ENCODE measurements at places on chromosomes 3 and 15.

- no peak for DNase-seq
Measured at GRCh38 chr15:50146632-50147031, 27.6 kb upstream of the ATP8B4 start.

DNA sequence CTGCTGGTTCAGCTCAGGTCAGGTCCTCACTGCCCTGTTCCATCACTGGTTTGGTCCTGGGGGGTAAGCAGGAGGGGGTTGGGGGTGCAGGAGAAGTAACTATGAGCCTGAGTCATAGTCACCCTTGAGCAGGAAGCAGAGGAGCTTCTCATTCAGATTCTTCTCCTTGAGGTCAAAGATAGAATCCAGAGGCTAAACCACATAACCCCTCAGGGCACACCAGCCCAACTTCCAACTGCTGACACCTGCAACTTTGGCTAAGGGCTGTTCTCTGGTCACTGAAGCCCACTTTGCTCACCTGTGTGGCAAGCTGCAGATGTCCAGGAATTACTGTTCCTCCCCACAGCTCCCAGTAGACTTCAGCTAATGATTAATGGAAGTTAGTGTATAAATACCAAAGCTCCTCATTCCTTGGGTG is 48.8 kb upstream of the LRRFIP2 start:
- no peak for DNase-seq

GRCh38 chr3:128287216-128287615 is 133.9 kb downstream of the EEFSEC start:
- no peak for DNase-seq

DNA sequence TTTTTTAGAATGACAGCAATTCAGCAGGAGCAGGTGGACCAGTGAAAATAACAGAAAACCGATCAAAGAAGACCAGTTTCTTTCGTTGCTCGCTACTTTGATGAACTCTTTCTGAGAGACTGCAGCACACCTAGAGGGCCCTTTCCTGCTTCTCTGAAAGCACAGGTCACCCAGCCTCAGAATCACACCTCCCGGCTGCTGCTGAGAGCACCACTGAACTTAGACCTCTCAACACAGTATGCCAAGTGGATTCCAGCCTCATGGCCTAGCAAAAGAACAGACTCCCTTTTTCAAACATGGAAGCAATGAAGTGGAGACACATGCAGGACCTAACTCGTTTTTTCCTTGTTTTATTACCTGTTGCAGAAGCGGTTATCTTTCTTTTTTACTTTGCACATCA is 13.9 kb upstream of the APH1B start:
- DNase-seq, result no peak

DNA sequence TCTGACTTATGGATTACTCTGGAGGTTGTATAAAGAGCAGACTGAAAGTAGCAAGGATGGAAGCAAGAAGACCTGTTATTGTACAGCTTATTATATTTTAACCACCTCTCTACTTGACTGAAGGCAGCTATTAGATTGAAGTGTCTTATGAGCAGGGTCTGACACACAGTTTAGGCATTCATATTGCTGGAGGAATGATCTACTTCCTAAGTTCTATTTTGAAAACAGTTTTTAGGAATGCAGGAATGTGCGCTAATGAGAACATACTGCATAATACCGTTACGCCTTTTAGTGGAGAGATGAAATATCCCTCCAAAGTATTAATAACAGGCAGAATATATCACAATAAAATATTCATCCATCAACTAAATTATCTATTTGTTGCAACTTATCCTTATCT is 193.3 kb downstream of the ISL2 start:
- DNase-seq, result no peak

DNA sequence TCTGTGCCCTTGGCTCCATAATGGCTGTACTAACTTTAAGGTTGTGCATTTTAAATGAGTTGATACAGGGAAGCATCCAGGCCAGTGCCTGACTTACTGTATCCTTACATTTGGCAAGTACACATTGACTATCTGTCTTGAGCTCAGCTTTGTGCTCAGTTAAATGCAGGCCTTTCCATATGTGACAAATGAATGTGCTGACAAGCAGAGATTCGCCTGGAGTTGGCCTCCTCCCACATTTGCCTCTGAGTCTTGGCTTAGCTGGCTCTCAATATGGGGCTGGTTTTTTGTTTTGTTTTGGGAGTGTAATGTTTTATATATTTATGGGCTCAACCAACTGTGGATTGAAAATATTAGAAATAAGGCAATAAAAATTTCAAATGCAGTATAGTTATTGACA is 29.7 kb downstream of the TRIM71 start:
- DNase-seq, result no peak

DNA sequence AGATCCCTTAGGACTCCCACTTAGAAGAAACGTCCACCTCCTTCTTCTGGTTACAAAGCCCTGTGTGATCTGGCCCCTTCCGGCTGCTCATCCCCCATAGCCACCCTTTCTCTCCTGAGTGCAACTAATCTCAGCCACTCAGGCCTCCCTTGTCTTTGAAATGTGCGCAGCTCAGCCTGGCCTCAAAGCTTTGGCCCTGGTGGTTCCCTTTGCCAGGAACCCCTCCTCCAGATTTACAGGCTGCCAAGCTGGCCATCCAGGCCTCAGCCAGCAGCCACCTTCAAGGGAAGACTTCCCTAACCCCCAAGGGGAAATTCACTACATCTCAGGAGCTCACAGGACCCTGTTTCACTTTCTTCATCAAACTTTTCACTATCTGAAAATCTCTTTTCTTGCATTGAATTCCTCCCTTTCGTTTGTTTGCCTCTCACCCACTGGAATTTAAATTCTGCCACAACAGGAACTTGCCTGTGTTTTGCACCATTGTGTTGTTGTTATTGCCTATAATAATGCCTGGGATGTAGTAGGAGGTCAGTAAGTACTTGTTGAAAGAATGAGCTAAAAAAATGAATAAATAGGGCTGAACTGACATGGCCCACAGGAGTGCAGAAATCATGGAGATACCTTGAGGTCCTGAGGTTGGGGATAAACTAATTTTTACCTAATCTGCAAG is 109.5 kb upstream of the PFN2 start:
- no peak for DNase-seq

DNA sequence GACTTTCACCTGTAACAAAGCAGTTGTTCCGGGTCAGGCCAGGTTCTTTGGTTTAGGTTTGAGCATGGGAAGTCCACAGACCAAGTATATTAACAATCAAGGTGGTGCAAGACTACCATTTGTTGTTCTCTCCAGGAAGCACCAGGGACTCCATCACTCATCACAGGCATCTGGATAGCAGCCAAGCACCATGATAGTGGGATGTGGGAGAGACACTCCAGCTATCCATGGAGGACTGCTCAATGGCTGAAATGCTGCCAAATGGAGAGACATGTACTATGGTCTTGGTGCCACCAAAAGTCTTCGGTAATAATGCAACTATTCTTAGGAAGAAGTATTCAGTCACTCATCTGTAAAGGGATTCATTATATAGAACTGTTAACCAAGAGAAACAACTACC is 143.0 kb downstream of the TNIK start:
- no peak for DNase-seq

DNA sequence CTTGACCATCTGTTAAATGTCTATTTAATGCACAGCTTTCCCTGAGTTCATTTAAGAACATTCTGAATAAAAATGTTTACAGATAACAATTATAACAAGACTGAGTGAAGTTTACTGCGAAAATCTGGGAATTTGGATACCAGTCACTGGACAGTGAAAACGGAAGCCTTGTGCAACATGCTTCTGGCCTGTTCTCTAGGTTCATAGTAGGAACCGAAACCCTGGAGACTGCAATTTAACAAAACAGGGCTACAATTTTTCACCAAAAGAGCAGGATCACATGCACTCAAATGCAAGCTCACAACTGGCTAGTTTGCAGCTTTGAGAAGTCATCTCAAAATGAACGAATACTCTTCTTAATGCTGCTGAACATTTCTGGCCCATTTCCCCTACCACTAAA is 435.9 kb downstream of the NR2F2 start:
- no peak for DNase-seq

DNA sequence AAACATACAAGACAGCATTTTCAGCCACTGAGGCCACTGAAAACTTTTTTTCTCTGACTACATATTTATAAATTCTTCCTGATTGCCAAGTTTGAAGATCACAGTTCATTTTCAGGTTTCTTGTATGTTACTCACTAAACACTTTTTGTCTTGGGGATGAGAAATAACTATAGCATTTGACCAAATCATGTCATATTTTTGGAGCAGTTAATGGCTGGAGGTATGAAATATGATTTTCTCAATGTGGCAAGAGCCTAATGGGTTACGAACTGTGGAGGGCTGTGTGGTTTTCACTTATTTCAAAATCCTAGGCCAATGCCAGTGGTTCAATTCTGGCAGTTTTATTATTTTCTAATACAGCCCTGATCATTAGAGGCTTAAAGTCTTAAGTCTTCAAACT is 64.4 kb downstream of the USP13 start:
- DNase-seq, result no peak

GRCh38 chr15:45129651-45130129 is at the start of the genes DUOX1 and DUOXA1:
Gene DUOX1 (plus strand): TSS chr15:45129994. CDS start chr15:45131967, 1,973 bp downstream.
Gene DUOXA1 (minus strand): TSS chr15:45129879. CDS start chr15:45123014, 6,865 bp downstream.
- DNase-seq, result no peak

GRCh38 chr3:30189900-30190299 is 416.5 kb upstream of the TGFBR2 start:
- no peak for DNase-seq

GRCh38 chr3:118501152-118501551 is 533.5 kb downstream of the IGSF11 start:
- peak; percentile 57 for DNase-seq

- DNase-seq, result no peak
Measured at GRCh38 chr15:58546635-58547627, 115.1 kb downstream of the LIPC start.

DNA sequence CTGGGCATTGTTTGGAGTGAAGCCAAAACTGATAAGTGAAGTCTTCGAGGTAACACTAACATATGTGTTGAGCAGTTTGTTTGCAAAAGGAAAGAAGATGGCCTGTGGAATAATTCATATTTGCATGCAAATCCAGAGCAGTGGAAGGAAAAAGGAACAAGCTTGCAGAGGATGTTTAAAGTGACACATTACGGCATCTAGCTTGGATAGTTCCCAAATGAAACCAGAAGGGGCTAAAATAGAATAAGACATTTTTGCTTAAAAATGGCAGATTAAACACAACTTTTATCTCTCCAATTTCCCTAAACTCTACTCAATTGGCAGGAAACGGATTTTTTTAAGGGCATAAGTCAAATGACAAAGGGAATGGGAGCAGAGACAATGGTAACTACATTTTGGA is 25.4 kb upstream of the RYK start:
- DNase-seq, result no peak

DNA sequence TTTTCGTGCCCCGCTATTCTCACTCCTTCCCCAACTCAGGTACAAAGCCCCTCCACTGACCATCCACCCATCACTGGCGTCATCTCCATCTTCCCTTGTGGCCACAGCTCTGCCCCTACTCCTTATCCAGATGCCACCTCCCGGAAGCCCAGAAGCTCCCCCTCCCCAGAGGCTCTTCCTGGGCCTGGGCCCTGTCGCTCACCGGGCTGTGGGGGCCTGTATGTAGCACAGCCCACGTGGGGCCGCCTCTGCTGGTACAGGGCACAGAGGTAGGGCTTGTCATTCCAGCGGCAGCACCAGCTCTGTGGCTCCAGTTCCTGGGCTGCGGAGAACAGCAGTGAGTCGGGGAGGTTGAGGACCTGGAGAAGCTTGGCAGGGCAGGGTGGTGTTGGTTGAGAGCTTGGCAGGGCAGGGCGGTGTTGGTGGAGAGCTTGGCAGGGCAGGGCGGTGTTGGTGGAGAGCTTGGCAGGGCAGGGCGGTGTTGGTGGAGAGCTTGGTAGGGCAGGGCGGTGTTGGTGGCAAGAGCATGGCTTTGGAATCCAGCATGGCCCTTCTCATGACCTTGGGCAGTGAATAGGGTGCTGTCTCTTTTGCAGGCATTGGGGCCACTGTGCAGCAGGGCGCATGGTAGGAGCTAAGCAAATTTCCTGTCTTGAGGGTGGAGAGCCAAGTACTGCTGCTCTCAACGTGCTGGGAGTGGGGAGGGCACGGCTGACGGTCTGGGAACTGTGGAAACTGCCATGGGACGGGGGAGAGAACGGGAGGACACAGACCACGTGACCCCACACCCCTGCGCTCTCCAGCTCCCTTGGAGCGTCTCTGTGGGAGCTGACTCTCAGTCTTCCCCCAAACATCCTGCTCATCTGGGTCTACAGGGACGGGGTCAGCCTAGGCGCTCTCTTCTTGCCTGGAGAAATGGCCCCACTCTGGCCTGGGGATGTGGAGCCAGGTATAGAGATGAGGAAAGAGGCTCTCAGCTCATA is 43.4 kb downstream of the MUC20 start:
- no peak for DNase-seq

DNA sequence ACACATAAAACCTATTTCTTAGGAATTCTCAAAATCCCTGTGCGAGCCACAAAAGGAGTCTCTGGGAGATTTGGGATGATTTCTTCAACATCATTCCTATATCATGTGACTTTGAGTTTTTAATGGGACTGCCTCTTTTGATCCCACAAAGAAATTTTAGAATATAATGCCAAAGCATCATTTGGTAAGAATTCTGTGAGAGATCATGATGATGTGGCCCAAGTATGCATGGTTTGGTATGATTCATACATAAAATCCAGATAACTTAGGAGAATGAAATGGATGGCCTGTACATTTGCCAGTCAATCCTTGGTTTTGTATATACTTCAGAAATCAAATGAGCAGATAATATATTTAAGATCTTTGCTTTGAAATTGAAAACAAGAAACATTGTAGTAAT is 61.3 kb downstream of the UBE2E2 start:
- no peak for DNase-seq

DNA sequence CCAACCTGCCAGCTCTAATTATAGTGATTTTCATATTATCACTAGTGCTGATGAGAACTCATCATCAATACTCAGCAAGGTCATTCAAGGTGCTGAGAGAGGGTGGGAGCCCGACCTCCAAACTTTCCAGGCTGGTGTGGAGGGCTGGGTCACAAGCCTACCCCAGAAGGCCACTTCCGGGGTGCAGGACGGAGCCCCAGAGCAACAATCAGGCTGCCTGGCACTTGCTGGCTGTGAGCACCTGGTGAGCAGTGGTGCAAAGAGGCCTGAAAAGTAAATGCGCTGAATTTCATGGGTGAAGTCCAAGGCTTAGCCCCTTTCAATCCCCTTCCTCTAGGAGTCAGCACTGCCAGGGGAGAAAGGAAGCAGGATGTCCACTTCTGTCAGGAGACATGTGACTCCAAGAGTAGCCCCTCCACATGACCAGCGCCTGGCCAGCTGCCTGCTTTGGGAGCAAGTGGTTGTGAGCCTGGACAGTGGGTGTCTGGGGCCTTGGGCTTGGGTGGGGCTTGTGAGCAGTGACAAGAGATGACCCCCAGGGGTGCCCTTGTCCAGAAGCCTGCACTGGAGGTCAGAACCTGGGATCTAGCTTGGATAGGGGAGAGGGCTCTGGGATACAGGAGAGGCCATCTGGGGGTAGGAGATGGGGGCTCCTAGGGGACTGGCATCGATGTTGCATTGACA is 165.0 kb upstream of the TLE3 start:
- no peak for DNase-seq
